ENCODE measurements at places on chromosomes 7 and 10.

GRCh38 chr7:36497775-36498174 is 108.1 kb downstream of the ANLN start:
- DNase-seq = no peak

DNA sequence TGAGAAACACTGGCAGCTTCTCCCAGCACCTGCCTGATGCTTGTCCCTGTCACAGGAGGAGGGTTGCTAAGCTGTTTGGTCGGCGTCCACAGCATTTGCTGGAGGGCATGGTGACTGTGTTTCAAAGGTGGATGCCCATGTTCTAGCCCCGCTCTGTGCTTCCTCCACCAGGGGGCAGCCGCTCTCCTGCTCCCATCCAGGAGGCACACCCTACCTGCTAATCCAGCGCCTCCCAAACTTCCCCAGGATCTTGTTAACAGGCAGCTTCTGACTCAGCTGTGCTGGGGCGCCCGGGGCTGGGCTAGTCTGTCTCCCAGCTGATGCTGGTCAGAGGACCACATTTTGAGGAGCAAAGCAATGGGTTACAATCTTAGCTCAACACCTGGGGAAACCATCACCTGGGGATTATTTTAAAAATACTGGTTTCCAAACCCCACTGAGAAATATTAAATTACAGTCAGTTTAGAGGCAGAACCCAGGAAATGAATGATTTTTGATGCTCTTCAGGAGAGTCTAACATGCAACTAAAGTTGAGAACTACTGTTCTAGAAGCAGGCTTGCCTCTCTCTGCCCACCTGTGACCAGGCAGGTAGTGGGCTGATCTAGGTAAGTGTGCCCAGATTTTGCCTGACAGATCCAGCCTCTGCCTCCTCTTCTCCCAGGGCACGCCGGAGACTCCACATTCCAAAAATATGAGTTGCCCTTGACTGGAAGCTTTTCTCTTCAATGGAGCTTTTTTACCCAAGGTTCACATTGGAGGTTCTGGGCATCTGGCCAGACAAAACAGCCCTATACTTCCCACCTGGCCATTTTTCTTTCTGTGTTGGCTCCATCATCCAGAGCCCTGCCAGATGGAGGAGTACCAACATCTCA is 92.7 kb upstream of the GPR26 start:
- DNase-seq = peak; percentile 7

GRCh38 chr7:108711611-108712010 is 141.9 kb downstream of the DNAJB9 start:
- DNase-seq = no peak

DNA sequence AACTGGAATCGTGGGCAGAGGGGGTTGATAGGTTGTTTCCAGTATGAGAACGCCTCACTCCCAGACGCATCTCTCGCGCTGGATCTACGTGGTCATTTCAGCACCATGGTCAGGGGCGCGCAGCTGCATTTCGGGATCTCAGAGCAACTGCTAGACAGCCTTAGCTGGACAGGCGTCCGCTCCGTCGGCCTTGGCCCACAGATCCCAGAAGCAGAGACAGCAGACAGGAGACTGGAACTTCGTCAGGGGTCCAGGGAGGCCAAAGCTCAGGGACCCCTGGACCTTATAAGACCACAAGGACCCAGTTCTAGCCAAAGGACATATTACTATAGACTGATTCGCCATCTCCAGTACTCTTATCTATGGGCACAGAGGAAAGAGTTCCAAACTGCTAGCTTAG is 5.3 kb downstream of the NEUROG3 start:
- no peak for DNase-seq

GRCh38 chr7:156034397-156034796 is 222.1 kb upstream of the SHH start:
- no peak for DNase-seq

- no peak for DNase-seq
Measured at GRCh38 chr7:114225784-114226183, 188.8 kb upstream of the FOXP2 start.

DNA sequence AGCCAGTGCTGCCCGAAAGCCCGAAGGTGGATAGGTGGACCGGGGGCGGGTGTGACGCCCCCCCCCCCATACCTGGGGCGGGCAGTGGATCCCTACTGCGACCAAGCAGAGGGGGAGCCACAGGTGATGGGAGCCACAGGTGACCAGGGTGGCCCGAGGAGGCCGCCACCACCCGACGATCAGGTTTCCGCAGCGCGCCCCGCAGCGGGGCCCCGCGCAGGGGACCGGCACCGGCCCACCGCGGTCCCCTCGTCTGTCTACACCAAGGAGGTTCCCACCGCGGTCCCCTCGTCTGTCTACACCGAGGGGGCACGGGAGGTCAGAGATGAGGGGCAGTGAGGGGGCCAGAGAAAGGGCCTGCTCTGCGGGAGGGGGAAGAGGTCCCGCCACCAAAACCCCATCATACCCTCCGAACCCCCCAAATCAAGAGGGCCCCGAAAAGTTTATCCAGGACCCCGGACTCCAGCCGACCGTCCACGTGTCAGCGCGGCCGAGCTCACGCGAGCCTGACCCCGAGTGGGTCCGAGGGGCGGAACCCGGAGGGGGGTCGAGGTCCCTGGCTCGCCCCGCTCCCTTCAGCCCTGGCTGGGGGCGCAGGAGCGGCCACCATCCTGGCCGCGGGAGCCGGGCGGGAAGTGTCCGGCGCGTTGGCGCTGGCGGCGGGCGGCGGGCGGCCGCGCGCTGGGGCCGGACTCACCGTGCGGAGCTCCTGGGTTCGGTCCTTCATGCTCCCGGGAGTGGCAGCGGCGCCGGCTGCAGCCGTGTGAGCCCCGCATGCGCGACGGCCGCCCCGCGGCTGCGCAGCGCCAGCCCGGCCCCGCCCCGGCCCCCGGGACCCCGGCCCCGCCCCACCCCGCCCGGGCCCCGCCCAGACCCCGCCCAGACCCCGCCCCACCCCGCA is at the start of gene STX1A:
Gene STX1A, minus strand, starts transcription at position 765 of the 901 bp plus-strand sequence. Its CDS starts 38 bp downstream, at position 727.
- DNase-seq = peak; percentile 53

- DNase-seq = no peak
Measured at GRCh38 chr10:131871673-131872005, 29.2 kb upstream of the PPP2R2D start.

- no peak for DNase-seq
Measured at GRCh38 chr7:22403344-22403743, 46.4 kb upstream of the RAPGEF5 start.

- DNase-seq = no peak
Measured at GRCh38 chr10:28676326-28676967, 874 bp upstream of the BAMBI start.

DNA sequence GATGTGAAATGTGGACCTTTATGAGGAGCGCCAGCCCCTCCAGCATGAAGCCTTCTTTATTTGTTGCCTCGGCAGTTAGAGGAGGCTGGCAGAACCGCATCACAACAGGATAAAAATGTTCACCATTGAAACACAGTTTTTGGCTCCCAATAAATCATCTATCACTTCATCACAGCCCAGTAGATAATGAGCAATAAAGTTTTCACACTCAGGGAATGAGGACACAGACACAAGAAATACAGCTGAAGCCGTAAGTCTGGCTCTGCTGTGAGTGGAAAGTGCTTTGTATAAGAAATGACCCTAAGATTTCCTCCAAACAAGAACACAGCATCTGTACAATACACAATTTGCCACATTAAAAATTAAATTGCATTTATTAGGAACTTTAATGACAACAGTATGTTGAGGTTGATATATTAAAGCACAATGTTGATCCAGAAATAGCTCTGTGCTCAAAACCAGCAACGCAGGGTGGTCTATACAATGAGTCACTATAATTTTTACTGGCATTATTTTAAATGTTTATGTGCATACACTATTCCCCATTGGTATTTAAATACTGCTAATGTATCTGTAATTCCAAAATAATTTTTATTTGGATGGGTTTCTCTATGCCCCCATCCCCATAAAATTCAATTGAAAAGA is 301.8 kb upstream of the MGMT start:
- DNase-seq = no peak

- no peak for DNase-seq
Measured at GRCh38 chr10:77825965-77826364, 100.6 kb downstream of the DLG5 start.

GRCh38 chr7:39547336-39547735 is 18.9 kb upstream of the YAE1 start:
- DNase-seq = no peak

Data from stimulated activated CD8-positive, alpha-beta memory T cell treated with anti-CD3 and anti-CD28 coated beads, Interleukin-4, amount 100 ng/mL, for 24 hours (primary cell).